ENCODE measurements at places on chromosomes 1 and 21.

DNA sequence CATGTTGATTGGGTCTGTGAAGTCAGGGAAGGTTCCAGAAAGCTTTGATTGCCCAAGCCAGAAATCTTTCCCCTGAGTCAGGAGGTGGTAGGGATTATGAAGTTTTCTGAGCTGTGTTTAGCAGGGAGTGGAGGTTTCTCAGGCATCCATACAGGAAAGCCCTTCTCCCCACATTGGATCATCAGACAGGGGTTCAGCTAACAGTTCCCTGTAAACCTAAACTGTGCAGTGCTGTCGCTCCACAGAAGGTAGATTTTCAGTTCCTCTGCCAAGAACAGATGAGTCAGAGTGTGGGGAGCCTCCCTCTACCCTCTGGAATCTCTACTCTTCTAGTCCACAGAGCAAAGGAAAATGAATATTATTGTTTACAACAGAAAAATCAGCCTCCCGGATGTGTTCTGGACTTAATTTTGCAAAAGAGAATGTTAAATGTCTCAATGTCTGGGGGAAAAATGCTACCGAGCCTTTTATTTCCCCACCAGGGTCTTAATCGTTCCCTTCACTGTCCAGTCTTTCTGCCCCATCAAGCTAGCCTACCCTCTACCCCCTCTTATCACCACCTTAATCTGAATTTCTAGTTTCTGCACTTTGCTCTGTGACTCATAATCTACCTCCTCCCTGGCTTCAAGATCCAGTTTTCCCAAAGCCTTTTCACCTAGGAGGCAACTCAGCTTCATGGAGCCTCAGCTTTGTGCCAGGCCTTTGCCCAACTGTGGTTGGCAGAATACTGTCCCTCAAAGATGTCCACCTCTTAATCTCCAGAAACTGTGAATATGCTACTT is 355.6 kb downstream of the PRDM2 start:
- no peak for DNase-seq

DNA sequence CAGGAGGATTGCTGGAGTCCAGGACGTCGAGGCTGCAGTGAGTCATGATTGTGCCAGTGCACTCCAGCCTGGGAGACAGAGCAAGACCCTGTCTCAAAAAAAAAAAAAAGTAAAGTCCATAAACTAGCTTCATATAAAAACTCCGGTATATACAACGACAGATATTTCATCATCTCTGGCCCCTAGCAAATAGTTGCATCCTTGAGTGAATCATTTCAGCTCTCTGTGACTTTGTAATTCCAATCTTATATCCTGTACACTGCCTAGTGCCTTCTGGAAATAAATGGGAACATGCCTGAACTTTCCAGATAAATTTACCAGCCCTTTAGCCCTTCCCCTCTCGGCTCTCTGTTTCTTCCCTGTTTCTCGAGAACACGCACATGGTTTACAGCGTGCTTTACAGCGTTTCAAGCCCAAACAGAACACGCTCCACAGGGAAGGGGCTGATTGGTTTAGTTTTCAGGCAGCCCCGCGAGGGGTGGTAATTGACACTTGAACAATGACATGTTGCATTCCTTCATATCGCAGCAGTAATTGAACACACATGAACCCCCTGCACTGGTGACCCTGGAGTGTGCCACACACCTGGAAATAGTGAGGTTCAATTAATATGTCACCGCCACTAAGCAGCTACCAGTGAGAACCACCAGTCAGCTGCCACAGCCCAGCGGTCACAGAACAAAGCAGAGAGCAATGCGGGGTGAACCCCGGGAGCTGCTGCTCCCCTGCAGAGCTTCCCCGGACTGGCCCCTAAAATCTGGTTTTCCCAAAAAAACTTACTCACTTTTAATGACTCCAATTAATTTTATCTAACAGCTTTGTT is 35.7 kb upstream of the SIM2 start:
- DNase-seq = no peak

DNA sequence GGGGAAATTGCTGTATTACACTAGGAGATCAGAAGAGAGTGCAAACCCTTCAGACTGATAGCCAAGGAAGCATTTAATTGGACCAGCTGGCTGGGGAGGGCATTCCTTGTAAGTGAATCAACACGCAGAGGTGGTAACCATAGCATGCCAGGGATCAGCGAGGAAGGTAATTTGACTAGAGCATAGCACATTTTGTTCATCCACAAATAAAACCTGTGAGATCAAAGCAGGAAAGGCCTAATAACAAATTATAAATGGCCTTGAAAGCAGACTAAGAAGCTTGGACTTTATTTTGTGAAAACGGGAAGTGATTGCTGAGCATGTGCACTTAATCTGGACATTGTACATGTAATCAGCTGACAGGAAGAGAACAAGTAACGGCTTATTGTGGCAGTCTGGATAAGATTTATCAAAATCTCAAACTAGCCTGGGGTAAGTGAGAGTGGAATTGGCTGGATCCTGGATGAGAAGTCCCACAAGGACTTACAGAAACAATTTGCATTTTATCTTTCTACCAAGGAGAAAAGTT is 11.7 kb upstream of the CD55 start:
- peak; percentile 85 for DNase-seq

GRCh38 chr1:117001254-117001927 is at the start of gene CD101:
Gene CD101, plus strand, starts transcription at chr1:117001760. Its CDS starts 58 bp downstream, at chr1:117001818.
- no peak for DNase-seq

- no peak for DNase-seq
Measured at GRCh38 chr21:43925096-43925481, 60.1 kb downstream of the AGPAT3 start.

Measured in NCI-H460 (cell line).